ENCODE measurements at places on chromosomes 16 and 17.
A peak's percentile ranks its signal among the peaks of the same experiment; 100 is the strongest.

GRCh38 chr17:68431661-68432071, 25.6 kb downstream of the WIPI1 start:
- peak; percentile 49 for DNase-seq

GRCh38 chr16:55737318-55737717, 81.5 kb downstream of the SLC6A2 start:
- no peak for DNase-seq

- no peak for DNase-seq
Observed at GRCh38 chr16:15694499-15694898, 44.5 kb downstream of the NDE1 start.

GRCh38 chr17:31320241-31320640, 1.2 kb downstream of the EVI2A start:
- DNase-seq = no peak

GRCh38 chr17:5541610-5542202, 42.6 kb downstream of the NLRP1 start:
- DNase-seq = peak; percentile 4

DNA sequence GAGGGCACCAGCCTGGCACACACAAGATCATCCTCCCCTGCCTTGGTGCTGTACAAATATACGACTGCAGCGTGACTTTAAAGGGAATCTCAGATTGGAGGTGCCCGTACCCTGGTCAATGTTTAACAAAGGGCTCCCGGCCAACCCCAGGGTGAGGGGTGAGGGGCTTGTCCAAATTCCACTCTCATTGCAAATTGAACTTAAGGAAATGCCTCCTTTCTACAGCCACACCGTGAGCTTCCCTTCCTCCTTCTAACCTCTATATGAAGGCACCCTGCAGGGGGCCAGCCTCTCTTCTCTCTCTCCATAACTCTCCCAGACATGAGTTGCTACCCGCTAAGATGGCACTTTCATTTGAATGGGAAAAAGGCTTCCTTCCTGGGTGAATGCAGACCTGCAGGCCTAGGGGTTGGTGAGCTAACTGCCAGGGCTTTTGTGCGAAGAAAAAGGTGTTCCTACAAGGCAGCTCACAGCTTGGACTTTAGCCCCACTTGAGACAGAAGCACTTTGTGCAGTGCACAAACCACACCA, 76.6 kb downstream of the IRF8 start:
- DNase-seq = no peak

- DNase-seq = no peak
Observed at GRCh38 chr17:81027591-81028505, 7.1 kb upstream of the BAIAP2 start.

- no peak for DNase-seq
Observed at GRCh38 chr16:16917191-16917785, 538.3 kb downstream of the NPIPA7 start.

GRCh38 chr17:82438401-82439193, 12.0 kb downstream of the CYBC1 start:
- DNase-seq = no peak

DNA sequence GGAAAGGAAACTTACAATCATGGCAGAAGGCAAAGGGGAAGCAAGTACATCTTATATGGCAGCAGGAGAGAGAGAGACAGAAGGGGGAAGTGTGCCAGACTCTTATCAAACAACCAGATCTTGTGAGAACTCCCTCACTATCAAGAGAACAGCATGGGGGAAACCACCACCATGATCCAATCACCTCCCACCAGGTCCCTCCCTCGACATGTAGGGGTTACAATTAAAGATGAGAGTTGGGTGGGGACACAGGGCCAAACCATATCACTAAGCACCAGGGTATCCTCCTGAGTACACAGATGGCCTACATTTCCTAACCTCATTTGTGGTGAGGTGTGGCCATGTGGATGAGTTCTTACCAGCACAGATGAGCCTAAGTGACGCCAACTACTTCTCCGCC, 348.6 kb upstream of the ZFHX3 start:
- DNase-seq = no peak

GRCh38 chr16:52647588-52647987, 100.6 kb upstream of the TOX3 start:
- no peak for DNase-seq

DNA sequence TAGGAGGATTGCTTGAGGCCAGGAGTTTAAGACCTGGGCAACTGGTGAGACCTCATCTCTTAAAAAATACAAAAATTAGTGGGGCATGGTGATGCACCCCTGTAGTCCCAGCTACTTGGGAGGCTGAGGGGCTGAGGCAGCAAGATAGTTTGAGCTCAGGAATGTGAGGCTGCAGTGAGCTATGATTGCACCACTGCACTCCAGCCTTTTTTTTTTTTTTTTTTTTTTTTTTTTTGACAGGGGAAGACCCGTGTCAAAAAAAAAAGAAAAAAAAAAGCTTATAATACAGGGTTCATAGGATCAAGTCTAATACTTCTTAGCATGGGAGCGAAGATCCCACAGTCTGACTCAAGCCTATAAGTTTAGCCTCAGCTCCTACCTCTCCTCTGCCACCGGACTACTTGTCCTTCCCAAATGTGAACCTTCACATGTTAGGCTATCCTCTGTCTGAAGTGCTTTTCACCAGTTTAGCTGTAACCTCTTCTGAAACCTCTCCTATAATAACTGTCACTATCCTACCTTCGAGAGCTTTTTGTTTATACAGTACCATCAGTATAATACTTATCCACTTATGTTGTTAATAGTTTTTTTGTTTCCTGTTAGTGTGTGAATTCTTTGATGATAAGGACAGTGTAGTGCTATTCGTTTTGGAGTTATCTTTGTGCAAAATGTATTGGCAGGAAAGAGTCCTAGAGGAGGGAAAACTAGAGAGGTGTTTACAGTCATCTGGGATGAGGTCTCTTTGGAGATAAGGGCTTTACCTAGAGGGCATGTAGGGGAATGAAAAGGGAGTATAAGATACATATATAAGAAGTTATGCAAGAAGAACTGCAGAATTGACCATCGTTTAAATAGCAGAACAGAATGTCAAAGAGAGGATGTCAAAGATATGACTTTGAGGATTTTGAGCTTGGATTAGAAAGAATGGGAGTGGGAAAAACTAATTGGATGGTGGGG, 15.5 kb downstream of the CPD start:
- no peak for DNase-seq

- no peak for DNase-seq
Observed at GRCh38 chr16:55534756-55535155, 25.9 kb downstream of the LPCAT2 start.

- DNase-seq = no peak
Observed at GRCh38 chr17:67180275-67180674, 64.7 kb downstream of the HELZ start.
